CD4-positive, alpha-beta T cell treated with Interleukin-4 for 4 hours (primary cell): ENCODE measurements at places on chromosomes 11 and 22.

DNA sequence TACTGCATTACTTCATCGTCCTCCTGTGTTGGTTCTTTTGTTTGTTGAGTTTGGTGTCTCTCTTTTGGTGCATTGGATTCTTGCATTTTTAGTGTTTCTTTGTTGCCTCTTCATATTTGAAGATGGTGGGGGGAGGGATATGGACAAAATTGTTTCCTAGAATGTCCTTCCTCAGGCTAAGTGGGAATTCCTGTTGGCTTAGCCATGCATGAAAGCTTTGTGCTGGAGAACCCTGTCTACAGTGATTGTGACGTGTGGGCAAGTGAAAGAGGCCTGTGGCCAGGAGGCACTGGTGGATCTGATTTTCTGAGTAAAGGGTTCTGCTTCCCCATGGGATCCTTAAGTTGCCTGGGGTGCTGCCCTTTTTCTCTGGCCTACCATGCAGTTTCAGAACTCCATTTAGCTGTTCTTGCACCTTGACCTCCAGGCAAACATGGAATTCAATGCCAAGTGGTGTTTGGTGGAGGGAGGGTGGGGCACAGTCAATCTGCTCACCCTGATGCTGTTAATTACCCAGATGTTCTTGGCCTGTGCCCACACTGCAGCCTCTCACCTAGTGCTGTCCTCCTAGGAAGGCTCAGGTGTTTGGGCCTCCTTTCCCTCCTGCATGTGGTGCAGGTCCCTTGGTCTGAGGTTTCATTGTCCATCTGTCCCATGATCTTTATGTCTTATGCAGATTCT is 46.3 kb upstream of the SLC22A12 start:
- no peak for DNase-seq

- no peak for DNase-seq
Measured at GRCh38 chr11:111911563-111912401, at the start of gene CRYAB. CRYAB (minus strand) TSS chr11:111911770; CDS start chr11:111911724, 46 bp downstream.

- no peak for DNase-seq
Measured at GRCh38 chr11:27465629-27466028, 7.0 kb downstream of the LGR4 start.

DNA sequence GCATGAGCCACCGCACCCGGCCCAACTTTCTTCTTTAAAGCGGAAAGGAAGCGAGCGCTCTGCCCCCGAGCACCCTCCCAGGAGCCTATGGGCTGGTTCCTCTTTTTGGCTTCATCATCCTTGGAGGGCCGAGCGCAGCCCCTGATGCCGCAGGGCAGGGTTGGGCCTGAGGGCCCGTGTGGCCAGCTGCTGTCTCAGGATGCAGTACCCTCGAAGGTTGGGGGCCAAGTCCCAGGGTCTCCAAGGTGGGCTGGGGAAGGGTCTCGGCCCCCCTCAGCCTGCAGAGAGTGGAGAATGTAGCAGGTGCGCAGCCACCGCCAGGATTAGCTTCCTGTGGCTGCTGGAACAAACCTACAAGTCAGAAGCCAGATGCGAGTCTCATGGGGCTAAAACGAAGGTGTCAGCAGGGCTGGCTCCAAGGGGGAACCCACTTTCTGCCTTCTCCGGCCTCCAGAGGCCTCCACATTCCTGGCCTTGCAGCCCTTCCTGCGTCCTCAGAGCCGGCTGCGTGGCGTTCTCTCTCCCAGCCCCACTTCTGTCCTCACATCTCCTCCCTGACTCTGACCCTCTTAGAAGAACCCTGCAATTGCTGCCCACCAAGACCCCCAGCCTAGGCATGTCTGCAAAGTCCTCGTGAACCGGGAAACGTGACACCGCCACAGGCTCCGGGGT is 2.9 kb downstream of the PANX2 start:
- DNase-seq, result no peak
